GM04504 (cell line): ENCODE measurements at places on chromosomes 7 and 10.

GRCh38 chr10:51075873-51076229, 1.6 kb downstream of the PRKG1 start:
- DNase-seq: no peak

DNA sequence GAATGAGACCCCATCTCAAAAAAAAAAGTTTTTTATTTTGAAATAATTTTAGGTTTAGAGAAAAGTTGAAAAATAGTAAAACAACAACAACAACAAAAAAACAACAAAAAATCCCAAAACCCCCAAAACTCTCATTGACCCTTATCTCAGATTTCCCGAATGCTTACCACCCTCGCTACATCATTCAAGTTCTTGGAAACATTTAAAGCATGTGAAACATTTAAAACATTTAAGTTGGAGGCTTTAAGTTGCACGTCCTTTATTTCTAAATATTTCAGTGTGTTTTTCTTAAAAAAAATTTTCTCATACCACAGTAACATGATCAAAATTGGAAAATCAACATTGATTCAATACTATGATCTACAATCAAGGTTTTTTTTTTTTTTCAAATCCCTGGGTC, 382 bp upstream of the ARMS2 start:
- DNase-seq: no peak

GRCh38 chr7:44748948-44749731, 493 bp downstream of the ZMIZ2 start:
- no peak for DNase-seq

DNA sequence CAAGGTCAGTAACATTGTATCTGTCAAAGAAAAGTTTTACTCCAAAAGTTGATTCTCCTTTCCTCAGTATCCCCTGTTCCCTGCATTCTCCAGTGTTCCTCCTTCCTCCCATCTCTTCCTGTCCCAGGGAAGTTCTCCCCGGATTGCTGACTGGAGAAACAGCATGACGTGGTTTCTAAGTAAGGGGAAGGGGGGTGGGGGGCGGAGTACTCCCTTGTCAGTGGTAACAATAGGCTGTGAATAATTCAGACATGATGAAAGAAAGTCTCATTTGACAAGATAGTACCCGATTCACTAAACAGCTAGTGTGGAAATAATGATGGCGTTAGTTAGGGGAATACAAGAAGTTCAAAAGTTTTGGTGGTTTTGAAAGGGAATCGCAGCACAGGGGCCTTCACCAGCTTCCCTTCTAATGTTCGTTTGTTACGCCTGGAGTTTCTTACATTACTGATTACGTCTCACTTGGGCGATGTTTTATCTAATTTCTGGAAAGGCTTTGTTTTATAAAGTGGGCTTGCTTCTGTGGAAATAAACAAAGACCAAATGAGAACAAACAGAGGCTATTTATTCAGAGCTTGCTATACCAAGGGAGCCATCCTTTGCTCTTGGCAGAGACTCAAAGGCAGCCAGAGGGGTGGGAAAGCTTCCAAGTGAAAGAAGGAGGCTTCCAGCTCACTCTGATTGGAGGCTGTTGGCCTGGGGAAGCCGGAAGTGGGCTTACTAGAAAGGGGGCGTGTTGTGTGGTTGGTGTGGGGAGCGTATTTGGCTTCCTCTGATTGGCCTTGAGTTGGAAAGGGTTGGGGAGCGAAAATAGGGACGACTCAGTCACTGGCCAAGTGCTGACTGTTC, 453.7 kb downstream of the SDK1 start:
- no peak for DNase-seq

GRCh38 chr10:121662945-121663917, 65.0 kb upstream of the FGFR2 start:
- DNase-seq: no peak

- peak; percentile 13 for DNase-seq
These were observed 25.7 kb downstream of the FAM13C start for GRCh38 chr10:59336632-59337031.

DNA sequence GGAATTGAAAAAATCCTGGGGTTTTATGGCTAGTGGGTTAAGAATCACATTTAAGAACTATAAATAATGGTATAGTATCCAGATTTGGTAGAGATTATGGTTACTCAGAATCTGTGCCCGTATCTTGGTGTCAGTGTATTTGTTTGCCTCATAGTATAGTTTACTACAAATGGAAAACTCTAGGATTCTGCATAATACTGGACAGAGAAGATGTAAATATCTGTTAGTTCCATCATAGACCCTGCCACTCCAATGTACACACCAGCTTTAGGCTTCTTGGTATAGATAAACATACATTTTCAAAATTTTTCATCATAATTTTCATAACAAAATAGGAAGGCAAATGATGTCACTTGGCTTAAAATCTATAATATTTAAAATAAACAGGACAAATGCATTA, 108.1 kb downstream of the CFTR start:
- no peak for DNase-seq

GRCh38 chr7:133704453-133704852, 422.7 kb upstream of the LRGUK start:
- DNase-seq: no peak

DNA sequence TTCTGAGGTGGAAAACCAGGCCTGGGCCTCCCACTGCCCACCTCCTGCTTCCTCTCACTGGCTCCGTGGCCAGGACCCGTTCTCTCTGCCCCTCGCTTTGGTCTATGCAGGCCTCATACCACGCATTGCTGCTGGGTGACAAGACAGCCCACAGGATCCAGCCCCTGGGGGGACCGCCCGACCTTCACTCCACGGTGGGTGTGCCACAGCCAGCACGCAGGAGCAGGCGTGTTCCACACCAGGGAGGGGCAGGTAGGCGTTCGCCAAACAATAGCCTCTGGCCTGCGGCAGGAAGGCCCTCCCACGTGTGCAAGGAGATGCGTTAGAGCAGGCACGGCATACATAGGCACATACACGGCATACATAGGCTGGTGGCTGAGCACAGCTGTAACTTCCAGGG, 233.4 kb downstream of the WDR37 start:
- no peak for DNase-seq

DNA sequence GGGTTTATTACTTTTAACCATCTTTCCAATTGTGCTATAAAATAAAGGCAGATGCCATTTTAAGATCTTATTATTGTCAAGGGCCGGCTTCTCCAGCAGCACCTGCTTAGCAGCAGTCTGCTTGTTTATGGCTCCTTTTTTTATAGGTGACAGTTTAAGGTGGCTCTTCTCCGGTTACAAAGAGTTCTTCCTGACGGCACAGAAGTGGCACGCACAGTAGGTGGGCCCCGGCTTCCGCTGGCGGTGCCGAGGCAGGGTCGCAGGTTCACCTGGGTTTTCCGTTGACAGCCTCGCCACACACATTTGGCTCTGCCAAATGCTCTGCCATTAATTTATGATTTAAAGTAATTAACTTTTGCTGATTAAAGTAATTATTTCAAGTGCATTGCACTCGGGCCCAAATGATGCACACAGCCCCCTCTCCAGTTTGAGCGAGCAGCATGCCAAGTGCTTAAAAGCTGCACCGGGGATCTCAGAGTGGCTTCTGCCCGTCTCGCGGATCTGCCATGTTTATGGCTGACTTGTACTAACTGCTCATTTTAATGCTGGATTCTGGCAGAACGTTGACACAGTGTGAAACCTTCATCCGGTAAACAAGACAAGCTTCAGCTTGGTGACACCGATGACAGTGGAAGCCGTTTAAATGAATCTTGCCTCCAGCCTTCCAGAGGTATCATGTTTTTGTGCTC, 355.1 kb upstream of the MKI67 start:
- no peak for DNase-seq

DNA sequence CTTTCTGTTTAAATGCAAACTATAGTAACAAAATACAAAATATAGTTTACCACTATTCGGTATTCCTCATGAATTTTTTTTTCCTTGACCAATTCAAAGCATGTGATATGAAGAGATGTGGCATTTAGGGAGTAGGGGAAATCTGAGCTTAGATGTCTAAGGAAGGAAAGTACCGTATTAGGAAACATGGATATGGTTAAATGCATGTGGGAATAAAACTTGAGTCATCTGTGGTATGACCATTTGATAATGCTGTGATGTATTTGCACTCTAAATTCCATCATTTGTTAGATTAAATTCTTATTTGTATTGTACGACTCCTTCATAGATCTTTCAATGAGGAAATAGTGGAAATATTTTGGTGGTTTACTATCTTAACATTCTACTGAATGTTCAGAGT, 19.7 kb downstream of the AHR start:
- no peak for DNase-seq

GRCh38 chr7:106520962-106521514, 139.9 kb downstream of the CCDC71L start:
- DNase-seq: no peak

DNA sequence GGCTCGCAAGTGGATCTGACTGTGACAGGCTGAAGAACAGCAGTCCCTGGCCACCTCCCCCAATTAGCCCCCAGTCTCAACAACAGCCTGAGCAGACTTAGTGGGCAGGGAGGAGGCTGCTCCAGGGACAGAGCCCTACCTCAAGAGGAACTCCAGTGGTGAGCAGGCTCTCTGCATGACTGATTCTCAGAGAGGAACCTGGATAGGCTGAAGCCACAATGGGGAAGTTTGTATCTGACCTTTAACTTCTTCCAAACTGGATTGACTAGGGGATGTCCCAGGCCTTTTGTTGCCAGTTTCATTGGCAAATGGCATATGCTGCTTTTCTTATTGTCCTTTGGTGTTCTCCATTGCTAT, 93.0 kb downstream of the ARHGAP22 start:
- DNase-seq: no peak

GRCh38 chr10:93280699-93281366, 201.3 kb downstream of the MYOF start:
- no peak for DNase-seq

DNA sequence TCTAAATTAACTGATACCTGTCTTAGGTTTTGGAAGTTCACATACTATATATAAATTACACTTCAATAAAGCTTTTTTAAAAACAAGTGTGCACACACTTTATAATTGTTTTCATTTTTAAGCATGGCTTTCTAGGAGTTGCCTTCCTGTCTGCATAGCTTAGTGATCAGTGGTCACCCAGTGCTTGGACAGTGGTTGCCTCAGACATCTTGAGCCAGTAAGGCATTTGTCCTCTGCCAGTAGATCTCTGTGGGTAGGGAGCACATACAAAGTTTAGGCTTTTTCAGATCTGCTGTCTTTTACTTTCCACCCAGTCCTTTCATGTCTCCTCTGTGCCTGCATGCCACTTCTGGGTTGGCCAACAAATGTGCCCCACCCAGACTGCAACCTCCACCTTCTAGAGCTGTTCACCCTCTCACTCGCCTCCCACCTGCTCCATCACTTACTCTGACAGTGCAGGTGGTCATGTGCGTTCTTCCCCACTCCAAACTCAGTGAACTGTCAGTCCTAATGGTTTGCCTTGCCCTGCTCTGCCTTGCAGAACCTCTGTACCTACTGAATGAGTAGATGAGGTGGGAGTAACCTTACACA, 31.7 kb downstream of the TPST1 start:
- no peak for DNase-seq

DNA sequence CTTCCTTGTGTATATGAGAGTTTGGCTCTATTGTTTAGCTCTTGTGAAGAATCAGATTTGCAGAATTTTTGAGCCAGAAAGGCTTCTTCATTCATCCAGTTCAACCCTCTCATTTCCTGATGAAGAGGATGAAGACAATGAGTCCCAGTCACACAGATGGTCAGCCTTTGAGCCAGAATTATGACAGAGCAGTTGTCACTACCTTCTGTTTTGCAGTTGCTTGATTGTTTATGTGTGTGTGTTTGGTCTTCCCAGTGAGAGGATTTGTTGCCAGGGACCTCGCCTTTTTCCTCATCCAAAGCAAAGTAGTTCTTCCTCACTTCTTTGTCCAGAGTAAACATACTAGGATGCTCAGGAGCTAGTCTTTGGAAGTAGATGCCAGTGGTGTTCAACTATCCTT, 15.6 kb downstream of the MDFIC start:
- no peak for DNase-seq

GRCh38 chr10:44234483-44234875, 150.4 kb downstream of the CXCL12 start:
- DNase-seq: no peak

- DNase-seq: no peak
These were observed 541.9 kb upstream of the CELF2 start for GRCh38 chr10:10475812-10476211.

DNA sequence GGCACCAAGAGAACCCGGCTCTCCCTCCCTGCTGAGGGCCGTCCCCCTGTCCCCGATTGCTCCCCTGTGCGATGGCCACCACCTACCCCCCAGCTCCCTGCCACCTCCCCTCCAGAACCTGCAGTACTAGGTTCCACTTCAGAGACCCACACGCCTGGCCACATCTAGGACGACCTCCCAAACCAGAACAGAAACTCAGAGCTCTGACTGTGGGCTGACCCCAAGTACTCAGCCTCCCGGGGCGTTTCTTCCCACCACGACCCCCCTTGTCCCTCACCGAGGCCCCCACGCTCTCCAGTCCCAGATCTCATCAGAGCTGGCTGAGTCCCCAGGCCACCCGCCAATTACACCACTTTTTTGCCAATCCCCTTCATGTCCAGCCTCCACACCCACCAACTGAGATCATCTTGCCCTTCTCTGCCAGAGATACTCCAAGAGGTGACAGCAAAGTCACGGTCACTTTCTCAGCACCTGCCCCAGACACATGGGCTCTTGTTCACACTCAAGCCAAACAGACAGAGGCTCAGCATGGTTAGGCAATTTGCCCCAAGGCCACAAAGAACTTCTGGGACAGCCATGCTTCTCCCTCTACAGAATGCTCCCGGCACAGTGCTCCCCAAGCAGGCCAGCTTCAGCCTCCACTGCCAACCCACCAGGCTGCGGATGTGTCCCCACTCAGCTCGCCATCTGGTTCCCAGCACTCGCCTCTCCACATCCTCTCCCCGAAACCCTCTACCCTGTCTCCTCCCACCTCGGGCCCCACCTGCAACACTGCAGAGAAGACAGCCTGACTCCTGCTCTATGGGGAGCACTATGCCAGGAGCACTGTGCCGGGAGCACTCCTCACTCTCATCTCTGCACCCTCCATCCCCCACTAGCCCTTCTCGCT, 4.7 kb downstream of the TMEM120A start:
- DNase-seq: no peak

GRCh38 chr7:35487841-35488240, 207.1 kb downstream of the HERPUD2 start:
- DNase-seq: no peak

DNA sequence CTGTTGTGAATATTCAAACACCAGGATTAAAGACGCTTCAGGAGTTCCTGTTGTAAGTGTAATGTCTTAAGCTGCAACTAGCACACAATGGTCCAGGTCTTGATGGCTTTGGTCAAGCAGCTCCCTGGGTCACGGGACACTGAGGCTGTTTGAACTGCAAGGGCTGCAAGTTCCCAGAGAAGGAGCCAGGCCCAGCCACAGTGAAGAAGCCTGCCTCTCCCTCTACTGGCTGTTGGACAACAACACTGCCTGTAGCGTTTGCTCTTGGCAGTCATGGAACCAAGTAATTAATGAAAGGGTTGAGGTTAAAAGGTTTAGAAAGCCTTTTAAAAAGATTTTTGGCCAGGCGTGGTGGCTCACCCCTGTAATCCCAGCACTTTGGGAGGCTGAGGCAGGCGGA, 31.9 kb upstream of the GUSB start:
- DNase-seq: peak; percentile 32
